ENCODE measurements at places on chromosomes 4 and X.
A peak's percentile ranks its signal among the peaks of the same experiment; 100 is the strongest.

GRCh38 chrX:112163906-112164305 is 81.3 kb upstream of the TRPC5 start:
- DNase-seq: no peak

- no peak for DNase-seq
Measured at GRCh38 chr4:184259866-184260265, 42.2 kb upstream of the ENPP6 start.

DNA sequence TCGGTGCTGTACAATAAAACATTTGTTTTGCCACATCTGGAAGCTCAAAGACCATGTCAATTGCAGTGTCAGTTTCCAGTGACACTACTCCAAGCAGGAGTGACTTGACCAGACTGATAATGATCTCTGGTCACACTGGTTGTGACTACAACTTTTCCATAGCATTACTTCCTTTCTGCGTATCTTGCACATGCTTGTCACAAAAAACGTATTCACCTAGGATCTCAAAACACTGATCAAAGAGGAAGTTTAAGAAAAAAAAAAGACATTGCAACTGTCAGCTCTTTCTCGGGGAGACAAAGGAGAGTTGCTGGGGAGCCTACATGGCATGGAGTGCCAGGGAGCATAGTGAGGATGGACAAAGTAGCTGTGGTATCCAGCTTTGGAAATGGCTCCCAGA is 60.6 kb downstream of the OPHN1 start:
- no peak for DNase-seq

- DNase-seq: no peak
Measured at GRCh38 chr4:150884625-150885024, 130.5 kb downstream of the LRBA start.

- no peak for DNase-seq
Measured at GRCh38 chr4:8540072-8540471, 40.1 kb upstream of the GPR78 start.

- DNase-seq: no peak
Measured at GRCh38 chr4:15719506-15719905, 16.6 kb downstream of the BST1 start.

- no peak for DNase-seq
Measured at GRCh38 chr4:140163029-140163810, 9.2 kb upstream of the MAML3 start.

GRCh38 chr4:64157397-64157796 is 251.9 kb downstream of the TECRL start:
- DNase-seq: no peak

GRCh38 chrX:105495376-105495775 is 274.9 kb upstream of the TEX13A start:
- DNase-seq: no peak

DNA sequence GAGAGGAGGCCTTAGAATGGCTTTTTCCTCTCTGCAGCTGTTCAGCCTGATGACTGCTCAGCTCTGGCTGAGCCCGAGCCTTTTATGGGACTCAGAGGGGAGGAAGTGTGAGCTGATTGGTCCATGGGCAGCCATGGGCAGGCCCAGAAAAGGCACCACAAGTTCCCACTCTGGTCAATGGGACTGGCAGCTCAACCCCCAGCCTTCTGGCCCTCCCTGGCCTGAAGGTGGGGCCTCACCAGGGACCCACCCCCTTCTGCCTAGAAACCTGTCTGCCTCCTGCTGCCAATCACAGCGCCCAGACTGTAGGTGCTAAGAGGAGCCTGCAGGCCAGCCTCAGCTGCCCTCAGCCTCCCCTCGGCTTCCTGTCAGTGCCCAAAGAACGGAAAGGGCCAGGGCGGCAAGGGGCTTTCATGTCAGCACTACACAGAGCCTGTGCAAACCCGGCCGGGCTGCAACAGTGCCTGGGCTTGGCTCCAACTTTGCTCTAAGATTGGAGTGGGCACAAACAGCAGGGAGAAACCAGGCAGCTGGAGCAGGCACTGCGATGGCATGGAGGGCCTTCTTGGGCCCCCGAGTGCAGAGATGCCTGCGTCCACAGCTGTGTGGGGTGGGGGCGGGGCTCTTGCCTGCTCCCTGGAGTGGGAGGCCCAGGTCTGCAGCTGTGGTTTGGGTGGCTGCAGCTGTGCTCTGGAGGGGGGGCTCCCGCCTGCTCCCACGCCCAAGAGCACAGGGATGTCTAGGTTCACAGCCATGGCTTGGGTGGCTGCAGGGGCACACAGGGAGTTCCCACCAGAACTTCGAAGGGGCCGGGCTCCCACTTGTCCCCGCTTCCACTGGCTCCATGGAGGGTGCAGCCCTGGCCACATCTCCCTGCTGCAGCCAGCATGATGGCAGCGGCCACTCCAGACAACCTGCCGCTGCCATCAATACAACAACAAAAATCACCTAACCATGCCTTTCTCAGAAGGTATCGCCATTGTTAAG is 92.6 kb downstream of the NXF2 start:
- DNase-seq: no peak

DNA sequence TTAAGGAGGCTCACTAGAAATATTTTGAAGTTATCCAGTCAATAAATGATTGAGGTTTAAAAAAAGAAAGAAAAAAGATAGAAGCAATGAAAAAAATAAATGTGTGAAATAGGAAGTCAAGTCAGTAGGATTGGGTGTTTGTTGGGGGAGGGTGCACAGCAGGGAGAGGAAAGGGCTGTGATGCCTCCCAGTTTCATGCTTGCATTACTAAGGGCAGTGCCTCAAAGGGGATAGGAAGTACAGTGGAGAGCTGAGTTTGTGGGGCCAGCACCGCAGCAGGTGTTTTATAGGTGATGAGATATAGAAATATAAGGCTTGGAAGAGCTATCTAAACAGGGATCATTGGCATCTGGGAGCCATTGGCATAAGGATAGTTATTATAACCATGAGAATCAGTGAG is 919.2 kb downstream of the STIM2 start:
- no peak for DNase-seq

- DNase-seq: no peak
Measured at GRCh38 chrX:39518476-39519029, 579.2 kb downstream of the BCOR start.

- DNase-seq: no peak
Measured at GRCh38 chr4:27366104-27366823, 505.6 kb downstream of the STIM2 start.

- no peak for DNase-seq
Measured at GRCh38 chr4:151690164-151690870, 70.5 kb downstream of the GATB start.

DNA sequence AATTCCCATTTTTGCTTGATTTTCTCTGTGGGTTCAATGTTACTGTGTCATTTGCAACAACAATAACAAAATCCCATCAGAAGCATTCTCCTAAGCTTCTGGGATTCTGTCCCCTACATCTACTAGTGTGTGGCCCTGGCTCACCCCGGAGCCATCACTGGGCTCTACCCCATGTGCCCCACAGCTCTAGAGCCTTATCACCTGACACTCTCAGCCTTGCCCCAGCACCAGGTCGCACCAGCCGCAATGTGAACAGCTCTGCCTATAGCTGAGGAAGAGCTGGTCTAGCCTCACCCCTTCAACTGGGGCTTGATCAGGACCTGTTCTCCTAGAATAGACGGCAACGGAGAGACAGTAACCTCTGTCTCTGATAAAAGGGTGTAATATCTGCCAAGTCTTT is 161.7 kb downstream of the SHROOM3 start:
- DNase-seq: no peak

- DNase-seq: no peak
Measured at GRCh38 chr4:1727117-1728031, 6.1 kb downstream of the TACC3 start.

DNA sequence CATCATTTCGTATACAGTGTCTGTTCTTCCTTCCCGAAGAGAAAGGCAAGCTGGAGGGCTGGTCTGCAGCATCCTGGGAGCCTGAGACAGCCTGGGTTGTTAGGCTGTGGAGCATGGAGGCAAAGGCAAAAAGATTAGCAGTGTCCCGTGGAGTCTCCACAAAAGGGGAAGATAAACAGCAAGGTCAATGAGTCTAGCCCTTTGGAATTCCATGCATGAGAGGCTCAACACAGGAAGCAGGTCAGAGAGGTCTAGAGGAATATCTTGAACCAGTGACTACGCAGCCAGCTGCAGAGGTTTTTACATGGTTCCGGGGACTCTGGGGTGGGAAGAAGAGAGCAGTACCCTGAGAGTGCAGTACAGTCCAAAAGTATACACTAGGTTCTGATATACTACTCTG is 12.2 kb upstream of the MCF2 start:
- peak; percentile 4 for DNase-seq

- no peak for DNase-seq
Measured at GRCh38 chrX:37829721-37830120, 17.6 kb downstream of the DYNLT3 start.

DNA sequence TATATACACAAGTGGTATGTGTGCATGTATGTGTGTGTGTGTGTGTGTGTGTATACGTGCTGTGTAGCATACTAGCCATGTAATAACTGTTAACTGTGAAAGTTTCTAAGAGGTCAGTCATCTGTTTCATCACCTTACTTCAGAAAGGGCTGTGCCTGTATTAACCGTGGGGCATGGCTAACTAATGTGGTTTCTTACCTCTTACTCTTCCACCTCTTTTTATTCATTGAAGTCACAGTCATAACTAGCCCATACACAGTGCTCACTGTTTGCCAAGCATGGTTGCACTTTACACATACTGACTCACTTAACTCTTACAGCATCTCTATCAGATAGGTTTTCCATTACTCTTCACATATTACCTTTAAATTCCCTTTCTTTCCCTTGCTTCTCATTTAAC is 23.7 kb upstream of the LRAT start:
- DNase-seq: no peak

DNA sequence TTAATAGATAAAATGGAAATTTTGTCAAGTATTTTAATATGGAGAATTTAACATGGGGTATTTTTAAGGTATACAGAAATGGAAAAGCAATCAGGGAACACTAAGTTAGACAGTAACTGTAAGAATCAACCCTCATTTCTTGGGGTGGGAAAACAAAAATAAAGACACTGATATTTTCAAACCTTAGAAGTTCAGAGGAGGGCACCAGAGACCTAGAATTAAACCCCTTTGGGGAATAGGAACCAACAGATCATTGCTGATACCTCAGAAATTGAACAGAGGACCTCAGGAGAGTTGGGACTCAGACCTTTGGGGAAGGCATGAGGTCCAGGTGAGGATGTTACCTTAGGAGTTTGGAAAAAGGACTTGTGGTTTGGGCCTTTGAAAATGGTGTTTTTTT is 435.6 kb downstream of the TMA16 start:
- DNase-seq: no peak

- no peak for DNase-seq
Measured at GRCh38 chr4:138864961-138865720, 150.4 kb upstream of the NOCT start.

- DNase-seq: no peak
Measured at GRCh38 chr4:155687380-155687982, 20.8 kb downstream of the GUCY1A1 start.

- DNase-seq: no peak
Measured at GRCh38 chr4:89334311-89334710, 26.7 kb upstream of the GPRIN3 start.

DNA sequence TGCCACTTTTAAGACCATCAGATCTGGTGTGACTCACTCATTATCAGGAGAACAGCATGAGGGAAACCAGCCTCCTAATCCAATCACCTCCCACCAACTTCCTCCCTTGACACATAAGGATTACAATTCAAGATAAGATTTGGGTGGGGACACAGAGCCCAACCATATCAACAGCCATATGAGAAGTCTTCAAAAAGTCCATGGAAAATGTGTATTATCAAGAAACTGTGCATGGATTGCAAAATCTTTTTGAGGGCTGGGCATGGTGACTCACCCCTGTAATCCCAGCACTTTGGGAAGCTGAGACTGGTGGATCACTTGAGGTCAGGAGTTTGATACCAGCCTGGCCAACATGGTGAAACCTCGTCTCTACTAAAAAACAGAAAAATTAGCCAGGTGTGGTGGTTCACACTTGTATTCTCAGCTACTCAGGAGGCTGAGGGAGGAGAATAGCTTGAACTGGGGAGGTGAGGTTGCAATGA is 17.8 kb upstream of the RPL39 start:
- DNase-seq: no peak

DNA sequence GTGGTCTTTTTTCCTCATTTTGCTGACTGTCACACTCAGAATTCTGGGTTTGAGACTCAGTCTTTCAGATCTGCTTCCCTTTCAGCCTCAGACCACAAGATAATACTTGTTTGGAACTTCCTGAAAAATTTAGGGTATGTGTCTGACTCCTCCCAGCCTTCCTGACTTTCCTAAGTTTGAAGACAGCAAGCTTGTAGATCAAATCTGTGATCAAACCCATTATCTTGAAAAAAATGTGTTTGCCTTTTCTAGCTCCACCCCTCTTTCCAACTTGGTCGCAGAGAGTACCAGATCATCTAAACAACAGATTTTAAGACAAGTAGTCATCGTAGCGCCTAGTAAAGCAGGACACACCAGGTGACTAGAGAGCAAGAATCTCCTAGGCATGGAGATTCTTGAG is 9.9 kb downstream of the BCAP31 start:
- no peak for DNase-seq

GRCh38 chrX:18003876-18004275 is 142.8 kb upstream of the RAI2 start:
- no peak for DNase-seq

Data from endothelial cell (in vitro differentiated cells).